RCC 7860 (cell line): ENCODE measurements at places on chromosomes 2 and 18.
A peak's percentile ranks its signal among the peaks of the same experiment; 100 is the strongest.

GRCh38 chr2:165899311-165899710 lies 54.3 kb downstream of the TTC21B start:
- DNase-seq = no peak

DNA sequence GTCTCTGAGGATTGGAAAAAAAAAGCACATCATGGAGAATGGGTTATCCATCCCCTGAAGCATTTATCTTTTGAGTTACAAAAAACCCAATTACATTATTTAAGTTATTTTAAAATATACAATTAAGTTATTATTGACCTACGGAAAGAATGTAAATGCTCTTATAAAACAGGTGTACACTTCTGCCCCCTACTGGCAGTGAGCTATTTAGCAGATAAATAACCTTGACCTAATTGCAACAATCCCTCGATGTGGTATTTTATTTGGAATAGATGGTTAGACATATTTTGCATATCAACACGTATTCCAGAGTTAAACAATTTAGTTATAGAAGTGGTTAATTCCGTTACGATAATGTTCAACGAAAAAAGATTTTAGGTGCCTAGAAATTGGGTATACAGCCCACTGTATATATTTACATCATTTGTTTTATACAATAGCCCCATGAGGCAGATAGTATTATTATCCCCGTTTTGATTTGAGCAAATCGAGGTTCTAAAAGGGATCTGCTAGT lies 9.1 kb upstream of the DAW1 start:
- peak; percentile 25 for DNase-seq

DNA sequence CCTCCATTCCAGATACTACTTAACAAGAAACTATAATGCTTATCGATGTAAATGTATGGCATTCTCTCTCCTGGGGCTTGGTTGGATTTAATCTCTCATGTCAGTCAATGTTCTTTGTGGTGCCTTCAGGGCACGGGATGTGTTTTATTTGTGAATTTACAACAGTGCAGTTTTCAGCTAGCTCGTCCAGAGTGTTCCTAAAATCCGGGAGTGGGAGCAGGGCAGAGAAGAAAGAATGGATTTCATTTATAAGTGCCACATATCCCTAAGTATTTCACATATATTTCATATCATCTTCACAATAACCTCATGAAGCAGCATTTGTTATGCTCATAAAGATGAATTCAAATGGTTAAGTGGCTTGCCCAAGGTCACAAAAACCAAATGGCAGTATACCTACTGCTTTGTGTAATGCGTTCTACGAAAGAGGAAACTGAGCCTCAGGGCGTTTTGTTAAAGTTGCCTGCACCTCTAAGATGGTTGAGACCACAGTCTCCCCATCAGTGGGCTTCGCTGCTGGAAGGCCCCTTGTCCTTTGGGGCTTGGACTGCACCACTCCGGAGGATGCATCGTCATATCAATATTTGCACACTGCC lies 134.7 kb upstream of the MGAT5 start:
- no peak for DNase-seq

DNA sequence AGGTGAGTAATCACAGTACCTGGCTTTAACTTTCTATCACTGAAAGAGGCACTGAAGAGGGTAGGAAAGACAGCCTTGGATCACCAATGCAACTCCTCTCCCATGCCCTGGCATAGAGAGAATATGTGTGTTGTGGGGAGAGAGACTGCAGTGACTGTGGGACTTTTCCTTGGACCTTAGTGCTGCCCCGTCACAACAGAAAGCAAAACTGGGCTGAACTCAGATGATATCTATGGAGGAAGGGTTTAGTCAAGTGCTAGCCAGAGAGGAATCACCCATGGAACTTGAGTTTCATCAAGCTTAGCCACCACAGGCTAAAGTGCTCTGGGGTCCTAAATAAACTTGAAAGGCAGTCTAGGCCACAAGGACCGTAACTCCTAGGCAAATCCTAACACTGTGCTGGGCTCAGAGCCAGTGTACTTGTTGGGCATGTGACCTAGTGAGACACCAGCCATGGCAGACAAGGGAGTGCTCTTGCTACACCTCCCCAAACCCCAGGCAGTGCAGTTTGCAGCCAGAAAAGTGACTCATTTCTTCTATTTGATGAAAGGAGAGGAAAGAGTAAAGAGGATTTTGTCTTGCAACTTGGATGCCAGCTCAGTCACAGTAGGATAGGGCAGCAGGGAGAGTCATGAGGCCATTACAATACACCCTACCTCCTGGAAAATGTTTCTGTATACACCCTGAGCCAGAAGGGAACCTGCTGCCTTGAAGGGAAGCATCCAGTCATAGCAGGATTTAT lies 105.8 kb upstream of the SPOPL start:
- peak; percentile 71 for DNase-seq

GRCh38 chr2:174761837-174762236 lies 2.4 kb downstream of the CHRNA1 start:
- DNase-seq = no peak

DNA sequence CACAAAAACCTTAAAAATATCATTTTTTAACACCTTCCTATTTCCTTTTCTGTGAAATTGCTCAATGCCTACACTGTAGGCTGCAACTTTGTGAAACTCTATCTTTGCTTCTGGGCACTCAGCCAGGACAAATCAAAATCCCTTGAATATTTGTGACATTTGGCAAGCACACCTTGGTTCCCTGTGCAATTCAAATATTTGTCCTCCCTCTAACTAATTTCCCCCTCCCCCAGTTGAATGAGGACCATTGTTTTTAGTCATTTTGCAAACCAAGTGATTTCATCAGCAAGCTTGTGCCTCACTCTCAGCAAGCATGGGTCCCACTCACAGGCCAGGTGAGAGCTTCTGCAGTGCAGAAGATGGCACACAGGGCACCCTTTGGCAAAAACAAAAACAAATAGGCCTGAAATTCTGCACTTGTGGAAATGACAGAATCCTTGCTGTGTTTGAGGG lies 541.5 kb downstream of the CNTNAP5 start:
- no peak for DNase-seq

DNA sequence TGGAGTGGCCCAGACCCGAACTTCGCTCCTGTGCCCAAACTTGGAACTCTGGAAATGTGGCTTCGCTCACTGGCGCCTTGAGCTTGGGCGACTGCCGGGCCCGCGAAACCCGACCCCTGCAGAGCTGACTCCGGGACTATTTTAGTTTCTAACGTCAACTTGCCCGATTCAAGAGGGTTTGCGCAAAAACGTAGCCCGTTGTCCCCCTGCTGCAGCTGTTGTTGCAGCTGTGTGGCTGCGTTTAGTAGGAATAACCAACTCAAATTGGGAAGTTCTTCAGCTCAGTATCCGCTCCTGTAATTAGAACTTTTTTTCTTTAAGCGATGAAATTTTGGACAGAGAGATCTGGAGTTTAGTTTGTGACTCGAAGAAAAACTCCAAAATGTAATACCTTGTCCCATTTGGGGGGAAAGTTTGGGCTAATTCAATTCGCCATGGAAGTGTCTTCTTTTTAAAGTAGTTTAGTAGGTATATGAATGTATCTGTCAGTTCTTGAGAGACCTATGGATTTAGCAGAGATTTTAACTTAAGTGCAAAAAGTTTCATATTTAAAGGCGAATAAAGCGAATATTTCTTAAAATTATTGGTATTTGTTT lies 559 bp downstream of the MYL12A start:
- no peak for DNase-seq

- no peak for DNase-seq
Observed at GRCh38 chr2:174436351-174436750, 40.8 kb downstream of the SCRN3 start.

DNA sequence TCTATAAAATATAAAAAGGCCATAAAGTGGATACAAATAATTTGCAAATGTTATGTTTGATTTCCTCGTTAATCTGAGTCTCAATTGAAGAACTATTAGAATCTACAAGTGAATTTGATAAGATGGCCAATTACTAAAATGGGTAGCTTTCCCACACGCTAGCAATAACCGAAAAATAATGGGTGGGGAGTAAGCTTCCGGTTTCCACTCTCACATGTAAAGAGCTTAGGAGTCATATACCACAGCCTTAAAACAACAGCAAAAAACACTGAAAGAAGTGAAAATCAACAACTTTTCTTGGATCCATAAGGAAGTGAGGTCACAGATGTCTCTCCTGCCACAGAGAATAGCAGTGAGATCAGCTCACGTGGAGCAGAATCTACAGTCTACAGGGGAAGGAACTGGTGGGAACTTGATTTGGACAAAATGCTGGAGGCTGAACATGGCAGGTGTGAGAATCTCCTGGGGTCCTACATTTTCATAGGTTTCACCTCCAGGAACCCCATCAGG lies 18.6 kb downstream of the THAP4 start:
- no peak for DNase-seq

DNA sequence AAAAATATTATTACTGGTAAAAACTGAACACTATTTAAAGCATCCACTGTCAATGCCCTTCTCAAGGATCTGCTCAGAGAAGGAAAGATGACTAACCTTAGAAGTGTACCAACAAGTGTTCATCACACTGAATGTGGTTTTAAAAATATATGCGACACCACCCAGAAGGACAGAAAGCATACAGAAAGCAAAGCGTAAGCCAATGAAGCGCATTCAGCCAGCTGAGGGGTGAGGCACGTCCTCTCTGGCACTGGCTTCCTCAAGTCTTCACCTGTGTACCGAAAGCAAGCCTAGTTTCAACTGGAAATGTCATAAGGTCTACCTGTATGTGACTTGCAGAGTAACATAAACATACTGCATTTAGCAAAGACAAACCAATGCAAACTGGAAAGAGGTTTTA lies 88.8 kb downstream of the PSMG2 start:
- no peak for DNase-seq

DNA sequence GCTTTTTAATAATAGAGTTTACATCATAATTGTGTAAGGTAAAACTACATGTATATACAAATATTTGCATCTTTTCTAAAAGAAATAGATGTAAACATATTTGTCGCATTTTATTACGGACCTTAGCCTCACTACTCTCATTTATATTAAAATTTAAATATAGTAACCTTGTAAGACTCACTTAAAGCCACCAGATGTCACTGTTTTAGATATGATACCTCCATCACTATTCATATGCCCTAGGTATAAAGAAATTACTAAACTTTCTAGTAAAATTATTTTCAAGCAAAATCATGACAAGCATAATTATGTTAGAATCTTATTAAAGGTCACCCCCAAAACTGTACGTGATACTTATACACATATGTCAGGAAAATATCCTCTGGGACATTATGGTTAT lies 674.3 kb upstream of the REG3G start:
- DNase-seq = peak; percentile 18

DNA sequence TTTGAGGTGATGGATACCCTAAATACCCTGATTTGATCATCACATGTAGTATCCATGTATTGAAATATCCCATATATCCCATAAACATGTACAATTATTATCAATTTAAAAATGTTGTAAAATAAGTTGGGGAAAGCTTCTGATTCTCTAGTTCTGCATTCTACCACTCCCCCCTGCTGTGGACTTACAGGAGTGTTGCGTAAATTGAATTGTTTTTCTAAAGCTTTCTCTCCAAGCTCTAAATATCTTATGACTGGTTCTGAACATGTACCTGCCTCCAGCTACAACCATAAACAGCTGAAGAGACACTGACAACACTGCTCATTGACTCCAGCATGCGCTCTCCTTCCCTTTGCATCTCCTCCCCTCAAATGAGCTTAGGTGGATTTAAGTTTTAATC lies 145.2 kb downstream of the MGAT5 start:
- DNase-seq = no peak

- peak; percentile 85 for DNase-seq
Observed at GRCh38 chr2:127100251-127101047, 6.5 kb downstream of the BIN1 start.

DNA sequence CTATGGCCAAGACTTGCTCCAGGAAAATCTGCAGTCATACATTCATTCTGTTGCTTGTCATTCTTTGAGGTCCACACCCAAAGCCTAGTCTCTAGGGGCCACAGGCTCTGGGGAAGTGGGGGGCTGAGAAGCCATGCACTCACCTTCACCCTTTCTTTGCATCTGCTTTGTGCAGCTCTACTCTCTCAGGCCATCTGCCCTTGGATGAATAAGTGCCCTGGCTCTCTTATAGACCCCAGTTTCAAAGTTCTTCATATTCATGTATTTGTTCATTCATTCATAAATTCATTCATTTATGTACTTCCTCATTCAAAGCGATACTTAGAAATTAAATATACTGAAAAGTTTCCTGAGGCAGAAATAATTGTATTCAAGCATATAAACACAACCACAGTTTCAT lies 130.3 kb upstream of the FAM98A start:
- no peak for DNase-seq

- no peak for DNase-seq
Observed at GRCh38 chr18:10113121-10114022, 199.6 kb downstream of the VAPA start.

DNA sequence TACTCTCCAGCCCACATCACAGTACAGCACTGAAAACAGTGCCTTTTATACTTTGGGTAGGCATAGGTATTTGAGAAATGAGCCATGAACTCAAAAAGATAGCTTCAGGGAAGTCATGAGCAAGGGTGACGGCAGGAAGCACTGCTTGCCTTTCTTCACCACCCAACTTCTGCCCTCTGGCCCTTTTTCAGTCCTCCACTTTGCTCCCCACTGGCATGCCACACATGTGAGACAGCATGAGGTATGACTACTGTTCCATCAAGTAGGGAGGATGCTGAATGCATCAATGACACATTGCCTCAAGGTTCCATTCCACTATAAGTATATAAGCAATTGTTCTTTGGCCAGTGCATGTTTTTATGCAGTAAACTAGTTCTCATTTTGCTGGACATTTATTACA lies 373.0 kb downstream of the NRXN1 start:
- DNase-seq = no peak

DNA sequence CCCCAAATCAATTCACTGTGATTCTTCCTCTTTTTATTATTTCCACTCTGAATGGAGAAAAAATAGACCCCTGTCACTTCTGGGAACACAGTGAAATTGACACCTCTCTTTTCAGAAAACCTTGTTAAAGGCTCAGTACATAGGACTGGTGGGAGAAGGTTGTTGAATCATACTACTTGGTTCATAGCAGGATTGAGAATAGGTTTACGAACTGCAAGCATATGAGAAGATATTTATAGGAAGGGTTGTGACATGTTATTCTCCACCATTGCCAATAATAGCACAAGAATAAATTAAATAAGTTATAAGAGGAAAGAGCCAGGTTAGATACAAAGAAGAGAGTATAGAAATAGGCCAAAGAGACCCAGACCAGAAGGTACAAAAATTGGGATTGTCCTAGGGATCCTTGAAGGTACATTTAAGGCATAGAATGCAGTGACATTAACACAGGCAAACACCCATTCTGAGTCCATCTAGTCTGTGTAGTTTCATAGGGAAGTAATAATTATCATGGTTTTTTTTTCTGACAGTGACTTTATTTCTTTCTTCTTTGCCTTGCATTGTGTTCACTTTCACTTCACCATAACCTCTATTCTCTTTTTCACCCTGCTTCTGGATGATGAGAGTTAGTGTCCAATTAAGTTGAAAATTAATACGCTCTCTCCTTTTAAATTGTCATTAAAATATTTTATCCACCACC lies 21.8 kb upstream of the SERPINE2 start:
- no peak for DNase-seq

DNA sequence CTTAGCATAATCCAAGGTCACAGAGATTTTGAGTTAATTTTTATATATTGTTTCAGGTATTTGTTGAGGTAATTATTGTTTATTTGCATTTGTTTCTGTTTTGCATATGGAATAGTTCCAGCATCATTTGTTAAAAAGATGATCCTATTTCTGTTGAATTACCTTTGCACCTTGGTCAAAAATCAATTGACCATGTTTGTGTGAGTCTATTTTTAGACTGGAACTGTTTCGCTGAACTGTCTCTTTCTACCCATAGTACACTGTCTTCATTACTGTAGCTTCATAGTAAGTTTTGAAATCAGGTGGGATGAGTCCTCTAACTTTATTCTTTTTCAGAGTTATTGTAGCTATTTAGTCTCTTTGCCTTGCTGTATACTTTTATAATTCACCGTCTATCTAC lies 28.9 kb upstream of the RAMP1 start:
- DNase-seq = no peak
